ENCODE measurements at places on chromosomes 2 and 18.

DNA sequence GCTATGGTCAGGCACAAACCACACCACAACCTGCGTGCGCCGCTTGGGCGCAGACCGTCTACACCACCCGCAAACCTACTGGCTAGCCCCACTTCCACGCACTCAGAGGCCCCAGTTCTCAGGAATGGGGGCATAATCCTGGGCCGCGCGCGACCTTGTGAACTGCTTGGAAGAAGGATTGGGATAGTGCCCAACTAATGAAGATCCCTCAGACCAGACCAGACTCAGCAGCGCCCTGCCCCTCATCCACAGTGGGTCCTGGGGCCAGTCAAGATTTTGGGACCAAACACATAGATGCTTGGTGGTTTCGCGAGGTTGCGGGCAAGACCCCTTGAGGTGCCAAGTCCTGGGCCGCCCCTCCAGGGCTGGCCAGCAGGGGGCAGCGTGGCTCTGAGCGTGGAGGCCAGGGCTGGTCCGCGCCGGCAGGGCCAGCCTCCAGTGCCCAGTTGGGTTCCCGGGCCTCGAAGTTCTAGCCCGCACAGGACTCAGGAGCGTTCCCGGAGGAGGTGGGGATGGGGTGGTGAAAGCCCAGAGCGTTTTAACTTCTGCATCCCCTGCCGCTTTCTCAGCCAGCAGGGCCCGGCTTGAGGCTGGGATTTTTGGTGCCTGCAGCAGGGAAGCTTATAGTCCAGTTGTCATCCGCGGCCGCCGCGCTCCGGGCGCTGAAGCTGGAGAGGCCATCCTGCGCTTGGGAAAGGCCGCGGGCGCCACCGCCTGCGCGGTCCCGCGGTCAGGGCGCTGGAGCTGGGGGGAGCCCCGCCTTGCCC lies 8.3 kb downstream of the OSR1 start:
- no peak for DNase-seq

- no peak for DNase-seq
These were observed 370.3 kb downstream of the SETBP1 start for GRCh38 chr18:45050712-45051601.

DNA sequence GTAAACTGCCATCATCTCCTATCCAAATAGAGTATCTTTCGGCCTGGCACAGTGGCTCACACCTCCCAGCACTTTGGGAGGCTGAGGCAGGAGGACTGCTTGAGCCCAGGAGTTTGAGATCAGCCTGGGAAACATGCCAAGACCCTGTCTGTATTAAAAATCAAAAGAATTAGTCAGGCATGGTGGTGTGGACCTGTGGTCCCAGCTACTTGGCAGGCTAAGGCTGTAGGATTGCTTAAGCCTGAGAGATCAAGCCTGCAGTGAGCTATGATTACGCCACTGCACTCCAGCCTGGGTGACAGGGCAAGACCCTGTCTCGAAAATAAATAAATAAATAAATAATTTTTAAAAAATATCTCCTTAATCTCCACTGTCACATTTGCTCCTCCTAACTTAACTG lies 14.7 kb upstream of the ARPC2 start:
- no peak for DNase-seq

DNA sequence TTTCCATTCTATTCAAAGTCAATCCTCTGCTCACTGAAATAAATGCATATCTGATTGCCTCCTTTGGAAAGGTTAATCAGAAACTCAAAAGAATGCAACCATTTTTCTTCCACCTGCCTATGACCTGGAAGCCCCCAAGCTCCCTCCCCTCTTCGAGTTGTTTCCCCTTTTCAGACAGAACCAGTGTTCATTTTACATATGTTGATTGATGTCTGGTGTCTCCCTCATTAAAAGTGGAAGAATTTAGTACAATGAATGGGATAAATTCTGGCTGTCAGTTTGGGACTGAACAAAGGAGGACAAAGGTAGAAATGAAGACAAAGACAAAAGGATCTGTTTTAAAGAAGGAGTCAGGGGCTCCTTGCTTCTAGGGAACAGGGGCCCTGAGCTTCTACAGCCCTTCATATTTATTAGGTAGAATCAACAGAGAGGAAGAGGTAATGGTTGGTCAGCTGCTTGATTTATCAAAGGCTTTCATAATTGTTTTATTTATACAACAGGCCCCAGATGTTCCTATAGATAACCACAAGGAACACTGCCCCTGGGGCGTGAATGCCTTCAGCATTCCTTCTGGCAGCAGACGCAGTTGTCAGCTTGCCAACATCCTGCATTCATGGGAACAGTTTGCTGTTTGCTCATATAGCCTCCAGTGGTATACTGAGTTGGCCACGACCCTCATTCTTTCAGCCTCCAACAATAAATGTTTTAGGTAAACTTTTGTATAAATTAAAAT lies 949.8 kb upstream of the LRATD1 start:
- no peak for DNase-seq

DNA sequence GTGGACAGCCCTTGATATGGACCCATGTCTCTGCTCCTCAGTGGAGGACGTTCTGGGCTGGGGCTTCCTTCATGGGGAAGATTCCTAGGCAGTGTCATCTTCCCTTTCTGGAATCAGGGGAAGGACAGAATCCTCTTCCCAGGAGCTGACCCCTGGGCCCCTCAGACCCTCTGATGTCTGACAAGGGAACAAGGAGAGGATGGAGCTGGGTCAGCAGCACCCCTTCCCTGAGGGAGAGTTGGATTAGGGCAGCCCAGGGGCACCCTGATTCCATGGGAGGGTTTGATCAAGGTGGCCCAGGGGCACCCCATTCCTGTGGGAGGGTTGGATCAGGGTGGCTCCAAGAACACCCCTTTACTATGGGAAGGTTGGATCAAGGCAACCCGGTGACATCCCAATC lies 86.5 kb downstream of the ACKR3 start:
- no peak for DNase-seq

DNA sequence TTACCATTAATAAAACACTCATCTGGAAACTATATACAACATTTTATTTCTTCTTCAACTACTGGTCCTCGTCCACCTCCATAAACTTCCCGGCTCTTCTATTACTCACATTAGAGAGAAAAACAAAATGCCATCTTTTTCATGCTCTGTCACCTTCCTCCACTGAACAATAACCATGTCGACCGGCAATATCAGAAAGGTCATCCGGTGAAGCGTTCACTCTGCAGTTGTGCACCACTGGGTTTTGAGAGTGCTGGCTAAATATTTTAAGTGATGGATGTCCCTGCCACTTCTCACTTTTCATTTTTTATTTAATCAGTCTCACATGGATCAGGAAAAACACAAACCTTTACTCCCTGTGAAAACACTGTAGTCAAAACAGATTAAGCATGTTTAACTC lies 48.2 kb downstream of the SPP2 start:
- DNase-seq, result no peak

DNA sequence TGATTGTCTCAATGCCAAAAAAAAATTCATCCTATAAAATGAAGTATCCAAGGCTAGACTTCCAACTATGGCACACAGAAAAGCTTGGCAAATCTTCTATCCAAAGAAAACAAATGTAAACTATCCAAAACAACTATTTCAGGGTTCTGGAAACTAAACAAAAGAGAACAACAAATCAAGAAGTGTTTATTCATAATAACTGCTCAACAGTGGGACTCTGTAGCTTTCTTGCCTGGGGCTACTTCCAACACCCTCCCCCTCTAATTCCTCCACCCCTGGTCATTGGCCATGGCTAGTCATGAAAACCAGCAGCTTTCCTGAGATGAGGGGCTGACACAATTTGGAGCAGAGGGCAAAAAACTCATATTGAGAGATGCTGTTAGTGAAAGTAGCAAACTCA lies 107.0 kb downstream of the EXOC6B start:
- DNase-seq, result no peak

DNA sequence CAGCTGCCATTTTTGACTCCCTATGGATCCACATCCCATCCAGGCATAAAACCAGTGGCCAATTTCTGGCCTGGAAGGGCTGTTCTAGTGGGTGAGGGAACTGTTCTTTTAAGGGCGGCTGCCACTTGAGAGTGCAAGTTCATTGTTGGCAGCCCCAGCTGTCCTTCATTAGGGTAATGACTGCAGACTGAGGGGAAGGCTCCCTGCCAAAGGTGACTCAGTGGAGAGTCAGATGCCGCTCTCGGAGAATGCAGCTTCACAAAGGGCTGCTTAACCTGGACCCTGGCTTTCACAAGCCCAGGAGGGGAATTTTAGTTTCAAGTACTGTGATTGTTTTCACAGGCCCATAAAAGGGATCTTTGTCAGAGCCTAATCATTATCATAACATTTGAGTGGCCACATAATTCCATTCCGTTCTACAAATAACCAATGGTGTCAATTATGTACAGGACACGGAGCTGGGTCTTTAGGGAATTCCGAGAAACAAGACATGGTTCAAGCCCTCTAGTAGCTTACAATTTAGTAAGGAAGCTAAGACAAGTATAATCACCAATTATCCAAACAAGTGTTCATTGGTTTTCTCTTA lies 235.7 kb downstream of the CDCA7 start:
- DNase-seq, result no peak

GRCh38 chr2:216274194-216274840 lies 98.0 kb downstream of the MARCHF4 start:
- no peak for DNase-seq

- DNase-seq, result no peak
These were observed 105.0 kb downstream of the ACKR3 start for GRCh38 chr2:236674646-236675045.

DNA sequence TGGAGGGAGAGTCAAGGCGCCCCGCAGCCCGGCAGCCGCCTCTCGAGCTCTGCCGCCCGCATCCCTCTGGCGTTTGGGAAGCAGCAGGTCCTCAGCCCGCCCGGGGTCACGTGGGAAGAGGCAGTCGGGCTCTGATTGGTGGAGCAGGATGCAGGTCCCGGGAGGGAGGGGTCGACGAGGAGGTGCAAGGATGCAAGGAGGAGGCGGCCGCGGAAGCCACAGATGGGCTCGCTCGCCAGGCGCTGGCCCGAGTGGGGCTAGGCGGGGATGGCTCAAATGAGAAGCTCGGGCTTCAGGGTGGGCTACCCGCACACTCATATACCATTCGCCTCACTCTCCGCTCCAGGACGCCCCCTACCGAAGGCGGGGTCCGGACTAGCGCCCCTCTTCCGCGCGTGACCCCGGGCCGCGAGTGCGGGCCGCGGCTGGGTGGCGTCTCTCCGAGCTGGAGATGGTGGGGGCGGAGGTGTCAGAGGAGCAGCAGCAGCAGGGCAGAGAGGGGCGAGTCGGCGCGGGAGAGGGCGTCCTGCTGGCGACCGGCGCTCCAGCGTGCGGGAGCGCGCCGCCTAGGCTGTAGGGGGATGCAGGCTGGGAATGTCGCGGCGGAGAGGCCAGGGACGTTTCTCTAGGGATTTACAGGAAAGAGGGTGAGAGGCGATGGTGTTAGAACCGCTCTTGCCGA lies at the start of gene TMEFF2:
Gene TMEFF2, minus strand, starts transcription at position 68 of the 682 bp plus-strand sequence. CDS start 409 bp downstream, outside the sequence.
- DNase-seq, result no peak

- no peak for DNase-seq
These were observed 229.4 kb downstream of the HAUS1 start for GRCh38 chr18:46333431-46334135.

- DNase-seq, result no peak
These were observed 9.5 kb downstream of the PNO1 start for GRCh38 chr2:68167186-68167585.

GRCh38 chr2:65393743-65394422 lies 38.5 kb downstream of the SPRED2 start:
- no peak for DNase-seq

DNA sequence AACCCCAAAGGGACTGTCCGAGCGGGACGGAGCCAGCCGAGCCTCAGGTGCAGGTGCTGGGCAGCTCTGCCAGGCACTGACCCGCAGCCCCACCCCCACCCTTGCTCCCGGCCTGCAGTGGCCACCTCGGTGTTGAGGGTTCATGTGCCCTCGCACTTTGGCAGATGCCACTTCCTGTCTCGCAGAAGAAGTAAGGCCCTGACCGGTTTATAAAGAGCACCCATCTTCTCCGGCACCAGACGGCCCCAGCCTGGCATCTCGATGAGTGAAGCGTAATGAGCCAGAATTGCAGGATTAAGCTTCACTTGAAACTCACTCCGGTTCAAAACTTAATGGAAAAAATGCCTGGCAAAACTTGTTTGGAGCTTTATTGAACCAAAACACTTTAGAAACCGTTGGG lies 10.9 kb upstream of the NFATC1 start:
- DNase-seq, result no peak

DNA sequence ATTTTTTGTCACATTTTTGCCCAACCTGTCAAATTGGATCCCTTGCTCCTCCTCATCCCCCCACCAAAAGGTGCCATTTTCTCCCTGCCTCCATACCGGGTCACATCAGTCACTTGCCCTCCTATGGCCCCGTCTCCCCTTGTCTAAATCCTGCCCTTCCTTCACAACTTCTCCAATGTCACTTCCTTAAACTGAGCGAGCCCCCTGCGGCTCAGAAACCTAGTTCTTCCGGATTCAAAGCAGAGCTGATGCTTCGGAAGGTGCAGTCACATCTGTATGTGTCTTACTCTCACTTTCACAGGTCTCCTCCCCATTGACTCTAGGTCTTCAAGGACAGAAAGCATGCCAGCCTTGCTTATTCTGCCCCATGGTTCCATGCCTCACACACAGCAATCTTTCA lies 22.1 kb downstream of the TNP1 start:
- DNase-seq, result no peak

- no peak for DNase-seq
These were observed 1.3 kb downstream of the GAL3ST2 start for GRCh38 chr2:241777686-241778627.

- DNase-seq, result no peak
These were observed 25.4 kb upstream of the DTNB start for GRCh38 chr2:25698752-25699151.

- no peak for DNase-seq
These were observed 45.4 kb downstream of the CHN1 start for GRCh38 chr2:174959787-174960186.

GRCh38 chr2:55883357-55883756 lies 40.2 kb downstream of the EFEMP1 start:
- DNase-seq, result no peak

GRCh38 chr2:237636578-237636977 lies 9.2 kb downstream of the LRRFIP1 start:
- DNase-seq, result no peak

DNA sequence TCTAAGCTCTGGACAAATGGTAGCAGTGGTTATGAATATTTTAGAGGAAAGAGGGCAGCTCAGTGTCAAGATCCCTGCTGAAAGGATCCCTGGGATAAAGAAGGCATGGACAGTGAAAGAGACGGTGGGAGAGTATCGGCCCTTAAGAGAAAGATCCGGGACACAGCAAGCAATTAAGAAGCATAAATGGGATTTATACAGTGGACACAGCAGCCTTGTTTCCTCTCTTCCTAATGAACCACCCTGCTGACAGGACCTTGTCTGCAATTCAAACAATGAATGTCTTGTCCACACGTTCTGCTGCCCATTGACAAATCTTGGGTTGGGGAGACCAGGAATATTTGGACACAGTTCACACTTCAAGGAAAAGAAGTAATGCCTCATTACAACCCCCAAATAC lies 16.5 kb downstream of the CPLX4 start:
- DNase-seq, result no peak
